ENCODE measurements at places on chromosomes 2 and 18.

DNA sequence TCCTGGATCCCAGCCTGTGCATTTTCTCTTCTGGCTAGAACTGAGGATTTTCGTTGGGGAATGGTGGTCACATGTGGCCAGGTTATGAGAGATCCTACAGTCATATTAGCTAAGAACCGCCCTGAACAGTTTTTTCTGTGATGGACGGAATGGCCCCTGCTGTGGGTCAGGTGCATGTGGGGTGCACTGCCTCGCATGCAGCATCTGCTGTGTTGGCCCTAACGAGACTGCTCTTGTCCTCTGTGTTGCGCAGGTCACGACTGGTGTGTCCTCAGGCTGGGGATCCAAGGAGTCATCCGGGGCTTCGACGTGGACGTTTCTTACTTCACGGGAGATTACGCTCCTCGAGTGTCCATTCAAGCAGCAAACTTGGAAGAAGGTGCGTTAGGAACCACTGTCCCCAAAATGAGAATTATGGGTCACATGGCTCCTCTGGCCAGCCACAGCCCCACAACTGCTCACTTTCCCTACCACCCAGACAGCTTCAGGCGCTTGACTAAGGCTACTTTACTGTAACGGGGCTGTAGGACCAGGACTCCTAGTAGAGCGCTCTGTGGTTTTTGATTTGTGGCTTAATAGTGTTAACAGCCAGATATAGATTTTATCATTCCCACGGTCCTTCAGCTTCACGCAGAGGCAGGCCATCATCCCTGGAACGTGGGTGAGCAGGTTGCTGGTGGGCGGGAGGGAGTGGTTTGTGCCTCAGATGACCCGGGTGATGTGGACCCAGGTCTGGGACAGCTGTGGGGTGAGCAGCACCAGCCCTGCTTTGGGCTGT is 21.8 kb downstream of the ALLC start:
- no peak for DNase-seq

- no peak for DNase-seq
Observed at GRCh38 chr2:172409042-172409441, 18.3 kb upstream of the ITGA6 start.

DNA sequence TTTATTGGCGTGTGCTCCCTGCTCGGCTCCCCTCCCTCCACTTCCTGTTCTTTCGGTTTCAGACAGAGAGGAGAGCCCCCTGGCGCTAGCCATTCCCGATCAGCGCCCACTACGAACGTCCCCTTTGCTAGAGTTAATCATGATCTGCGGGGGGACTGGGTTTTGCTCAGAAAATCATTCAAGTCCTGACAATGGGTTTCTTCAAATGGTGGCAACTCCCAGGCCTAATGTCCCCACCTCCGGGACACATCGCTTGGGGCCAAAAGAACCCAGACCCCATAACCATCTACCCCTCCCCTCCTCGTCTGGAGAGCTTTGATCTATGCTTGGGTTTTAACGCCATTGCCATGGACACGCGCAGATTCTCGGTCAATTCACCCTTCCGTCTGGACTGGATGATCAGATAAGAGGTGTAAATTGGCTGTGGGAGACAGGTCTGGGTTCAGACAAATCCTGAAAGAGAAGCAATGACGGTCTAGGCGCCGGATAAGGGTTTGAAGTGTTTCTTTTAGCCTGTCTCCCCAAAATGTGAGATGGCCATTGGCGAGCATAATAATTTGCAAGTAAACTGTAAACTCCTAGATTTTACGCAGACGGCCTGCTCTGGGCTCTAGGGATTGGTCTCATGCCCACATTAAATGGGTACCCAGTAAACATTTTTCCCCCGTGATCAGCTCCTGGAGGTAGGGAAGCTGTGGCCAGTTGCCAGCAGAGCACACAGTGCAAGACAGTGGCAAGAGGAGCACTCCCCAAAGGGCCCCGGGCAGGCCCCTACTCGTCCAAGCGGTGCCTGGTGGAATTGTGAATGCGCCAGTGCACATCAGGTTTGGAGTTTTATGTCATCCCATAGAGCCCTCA is 4.7 kb downstream of the NRP2 start:
- no peak for DNase-seq

GRCh38 chr2:105373895-105374401 is 24.9 kb downstream of the FHL2 start:
- DNase-seq: no peak

- DNase-seq: no peak
Observed at GRCh38 chr2:157593411-157593810, 35.3 kb downstream of the ACVR1C start.

DNA sequence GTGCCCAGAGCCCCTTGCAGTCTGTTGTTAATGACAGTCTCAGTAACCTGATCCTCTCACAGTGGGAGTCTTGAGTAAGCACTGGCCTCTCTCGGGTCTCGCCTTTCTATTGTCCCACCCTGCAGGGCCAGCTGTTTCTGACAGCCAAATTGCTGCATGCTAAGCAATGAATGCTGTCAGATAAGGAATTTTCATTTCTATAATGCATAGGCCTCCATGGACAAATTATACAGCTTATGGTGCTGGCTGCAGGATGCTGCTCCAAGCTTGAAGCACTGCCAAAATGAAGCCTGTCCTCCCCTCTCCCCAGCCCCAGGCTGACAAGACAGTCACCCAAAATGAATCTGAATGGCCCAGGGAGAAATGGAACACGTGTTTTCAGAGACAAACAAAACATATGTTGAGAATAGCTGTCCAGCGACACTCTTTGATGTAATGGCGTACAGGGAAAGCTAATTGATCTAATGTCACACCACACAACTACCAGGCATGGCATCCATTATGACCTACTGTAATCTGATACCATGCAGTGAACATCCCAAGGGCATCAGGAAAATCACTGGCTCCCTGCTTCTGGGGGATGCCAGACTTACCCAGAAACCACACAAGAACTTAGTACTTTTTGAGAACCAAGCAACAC is 36.8 kb downstream of the ACVR1 start:
- DNase-seq: no peak

DNA sequence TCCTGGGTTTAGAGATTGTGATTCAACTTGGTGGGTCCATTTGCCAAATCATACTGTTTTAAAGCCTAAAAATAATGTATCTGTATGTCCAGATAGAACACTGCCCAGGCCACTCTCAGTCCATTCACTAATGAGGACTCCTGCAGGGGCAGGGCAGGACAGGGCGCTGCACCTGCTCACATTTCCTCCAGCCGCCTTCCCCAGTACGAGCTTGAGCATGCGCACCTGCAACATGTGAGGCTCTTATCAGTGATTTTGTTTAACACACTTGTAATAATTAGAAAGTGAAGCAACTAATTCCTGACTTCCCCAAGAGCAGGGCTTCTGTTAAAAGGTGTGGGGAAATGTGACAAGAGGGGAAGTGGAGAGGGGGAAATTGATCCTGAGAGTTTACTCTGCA is 89.7 kb downstream of the AFF3 start:
- DNase-seq: no peak

DNA sequence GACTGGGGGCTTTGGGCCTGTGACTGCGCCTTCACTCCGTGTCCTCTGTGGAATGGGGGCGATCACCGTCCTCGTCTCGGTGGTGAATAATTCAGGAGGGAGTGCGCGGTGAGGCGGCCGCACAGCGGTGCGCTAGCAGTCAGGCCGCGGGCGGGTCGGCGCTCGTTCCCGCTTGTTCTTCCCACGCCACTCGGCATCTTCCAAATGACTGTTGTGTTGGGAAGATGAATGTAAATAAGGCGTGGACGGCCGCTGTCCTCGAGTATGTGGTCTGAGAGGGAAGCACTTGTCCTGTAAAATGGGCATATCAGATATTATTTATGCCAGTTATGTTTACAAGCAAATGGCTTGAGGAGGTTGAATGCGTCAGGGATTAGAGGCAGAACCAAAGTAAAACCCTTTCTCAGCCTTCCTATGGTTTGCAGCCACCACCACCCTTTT is 608 bp upstream of the VPS4B start:
- no peak for DNase-seq
